ENCODE measurements at places on chromosomes 5 and 9.

GRCh38 chr9:76891874-76892273 lies 14.0 kb downstream of the PRUNE2 start:
- no peak for DNase-seq

- DNase-seq = no peak
These were observed 96.0 kb upstream of the PRR16 start for GRCh38 chr5:120367896-120368634.

GRCh38 chr9:70110194-70111041 lies 66.8 kb downstream of the MAMDC2 start:
- DNase-seq = no peak

- DNase-seq = no peak
These were observed 21.0 kb upstream of the RALGDS start for GRCh38 chr9:133141833-133142595.

DNA sequence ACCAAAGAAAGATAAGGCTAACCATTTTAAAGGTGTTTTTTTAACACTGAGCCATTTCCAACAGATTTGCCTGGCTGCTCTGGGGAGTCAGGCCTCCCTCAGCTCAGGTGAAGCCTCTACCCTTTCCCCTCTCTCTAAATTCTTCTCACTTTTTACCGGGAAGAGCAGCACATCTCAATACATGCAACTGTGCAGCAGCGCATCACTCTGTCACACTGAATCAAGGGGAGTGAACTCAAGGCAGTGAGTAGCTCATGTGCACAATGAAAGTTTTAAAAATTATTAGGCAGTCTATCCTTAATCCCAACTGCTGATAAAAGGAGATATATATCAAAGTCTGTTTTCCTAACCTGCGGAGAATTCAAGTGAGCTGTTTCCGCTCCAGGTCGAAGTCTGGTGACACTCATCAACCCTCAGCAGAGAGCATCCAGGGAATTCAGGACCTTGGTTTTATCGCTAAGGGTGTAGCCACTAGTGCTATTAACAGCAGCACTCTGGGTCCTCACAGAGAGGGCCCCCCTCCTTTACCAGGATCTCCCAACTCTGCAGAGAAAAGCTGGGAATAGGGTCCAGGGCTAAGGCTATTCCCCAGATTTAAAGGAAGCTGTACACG lies 1.0 kb downstream of the CEMIP2 start:
- DNase-seq = no peak

DNA sequence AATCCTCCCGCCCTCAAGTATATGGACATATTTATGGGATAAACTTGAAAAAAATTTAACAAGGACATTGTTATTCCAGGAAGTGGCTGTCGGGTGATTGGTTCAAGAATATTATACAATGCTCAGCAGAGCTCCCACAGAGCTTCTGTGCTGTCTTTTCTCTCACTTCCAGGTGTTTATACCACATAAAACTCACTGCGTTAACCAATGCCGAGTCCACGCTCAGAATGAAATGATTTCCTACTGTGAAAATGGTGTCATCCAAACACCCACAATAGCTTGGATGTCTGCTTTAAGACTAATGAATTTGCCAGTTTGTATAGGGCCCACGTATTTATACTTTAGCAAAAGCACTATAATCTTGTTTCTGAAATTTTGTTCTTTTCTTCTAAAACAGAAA lies 368.2 kb downstream of the NDUFS4 start:
- DNase-seq = no peak

GRCh38 chr5:106876665-106877194 lies 794.0 kb downstream of the EFNA5 start:
- no peak for DNase-seq

DNA sequence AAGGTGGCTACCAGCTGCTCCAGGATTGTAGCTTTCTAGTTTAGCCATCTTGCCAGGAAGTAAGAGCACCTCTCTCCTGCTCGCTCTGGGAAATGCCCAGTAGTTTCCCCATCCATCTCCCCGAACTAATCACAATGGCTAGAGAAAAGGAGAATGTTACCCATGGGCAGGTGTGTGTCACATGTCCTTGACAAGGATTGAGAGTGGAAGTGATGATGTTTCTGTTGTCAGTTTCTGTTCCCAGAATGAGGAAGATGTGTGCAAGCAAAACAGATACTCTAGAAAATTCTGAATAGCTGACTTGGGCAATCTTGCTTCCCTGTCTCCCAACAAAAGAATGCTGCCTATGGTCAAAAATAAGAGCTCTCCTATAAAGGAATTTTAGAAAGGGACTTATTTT lies 429.5 kb downstream of the EBF1 start:
- DNase-seq = no peak

- no peak for DNase-seq
These were observed 154.0 kb downstream of the FRMD3 start for GRCh38 chr9:83384214-83384613.

DNA sequence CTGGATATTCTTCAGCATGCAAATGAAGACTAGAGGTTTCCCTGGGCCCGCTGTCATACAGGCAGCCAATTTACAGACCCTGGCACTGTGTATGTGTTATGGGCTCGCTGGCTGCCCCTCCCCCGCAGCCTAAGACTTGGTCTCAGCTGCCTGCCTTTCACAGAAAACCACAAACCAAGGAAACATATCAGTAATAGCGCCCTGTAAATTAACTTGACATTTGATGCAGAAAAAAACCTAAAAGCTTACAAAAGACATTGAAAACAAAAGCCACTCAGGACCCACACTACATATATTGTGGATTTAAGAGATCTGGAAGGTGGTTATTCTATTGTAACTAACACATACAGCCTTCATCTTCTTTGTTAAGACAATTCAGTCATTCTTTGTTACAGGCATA lies 287.0 kb upstream of the TMEM161B start:
- no peak for DNase-seq

- DNase-seq = no peak
These were observed 42.3 kb downstream of the RNF180 start for GRCh38 chr5:64207978-64208377.

DNA sequence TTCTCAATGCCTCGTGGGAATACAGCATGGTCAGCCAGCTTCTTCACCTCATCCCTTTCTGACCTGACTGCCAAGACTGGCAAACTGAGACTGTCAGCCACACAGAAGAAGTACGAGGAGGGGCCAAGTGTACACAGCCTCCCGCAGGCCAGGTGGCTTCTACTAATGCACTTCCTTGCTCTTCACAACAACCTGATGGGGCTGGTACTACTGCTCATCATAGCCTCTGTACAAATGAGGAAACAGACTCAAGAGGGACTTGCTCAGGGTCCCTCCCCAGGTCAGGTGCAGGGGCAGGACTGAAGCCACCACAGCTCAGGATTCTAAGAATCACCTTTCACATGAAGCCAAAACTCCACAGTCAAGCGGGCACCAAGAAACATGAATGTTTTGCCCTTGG lies 21.3 kb downstream of the NIPAL4 start:
- no peak for DNase-seq

DNA sequence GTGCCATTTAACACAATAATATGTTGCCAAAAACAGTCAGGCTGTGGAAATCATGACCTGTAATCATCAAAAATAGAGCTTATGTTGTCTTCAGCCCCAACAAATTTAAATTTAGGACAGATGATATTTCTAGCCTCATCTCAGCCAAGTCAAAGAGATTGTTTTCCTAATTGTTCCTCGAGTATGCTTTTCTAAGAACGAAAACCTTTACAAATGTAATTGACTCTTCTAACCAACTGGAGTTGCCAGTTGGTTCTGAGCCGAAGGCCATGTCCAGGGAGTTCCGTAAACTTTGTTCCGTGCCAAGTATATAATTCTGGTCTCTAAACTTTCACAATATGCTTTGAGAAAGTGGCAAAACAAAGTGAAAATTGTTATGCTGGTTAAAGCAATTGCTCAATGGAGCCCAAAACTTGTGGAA lies 160.8 kb downstream of the CEMIP2 start:
- DNase-seq = no peak

GRCh38 chr5:179226696-179227095 lies 118.6 kb downstream of the ADAMTS2 start:
- no peak for DNase-seq

- DNase-seq = no peak
These were observed 384.0 kb downstream of the SPOCK1 start for GRCh38 chr5:137115152-137115551.

DNA sequence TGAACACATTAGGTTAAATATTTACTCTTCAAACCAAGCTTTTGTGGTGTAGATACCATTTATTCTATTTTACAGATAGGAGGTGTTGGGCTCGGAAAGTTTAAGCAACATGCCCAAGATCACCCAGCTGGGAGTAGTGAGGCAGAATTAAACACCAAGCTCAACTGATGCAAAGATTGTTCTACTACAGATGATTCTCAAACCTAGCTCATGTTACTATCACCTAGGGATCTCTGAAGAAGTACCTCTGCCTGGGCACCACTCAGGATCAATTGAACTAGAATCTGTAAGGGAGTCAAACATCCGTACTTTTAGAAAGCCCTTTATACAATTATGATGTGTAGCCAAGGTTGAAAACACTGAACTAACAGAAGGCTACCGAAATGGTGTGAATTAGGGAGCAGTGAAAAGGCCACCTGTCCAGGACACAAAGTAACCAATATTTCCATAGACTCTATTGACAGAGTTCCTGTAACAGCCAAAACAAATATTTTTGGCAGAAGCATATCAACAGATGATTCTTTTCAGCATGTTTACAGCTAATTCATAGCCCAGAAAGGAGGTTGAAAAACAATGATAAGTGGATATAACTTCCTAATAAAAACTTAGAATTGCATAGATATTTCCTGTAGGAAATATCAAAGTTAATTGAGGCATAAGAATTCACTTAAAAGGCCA lies 158.5 kb upstream of the PTGER4 start:
- DNase-seq = no peak

DNA sequence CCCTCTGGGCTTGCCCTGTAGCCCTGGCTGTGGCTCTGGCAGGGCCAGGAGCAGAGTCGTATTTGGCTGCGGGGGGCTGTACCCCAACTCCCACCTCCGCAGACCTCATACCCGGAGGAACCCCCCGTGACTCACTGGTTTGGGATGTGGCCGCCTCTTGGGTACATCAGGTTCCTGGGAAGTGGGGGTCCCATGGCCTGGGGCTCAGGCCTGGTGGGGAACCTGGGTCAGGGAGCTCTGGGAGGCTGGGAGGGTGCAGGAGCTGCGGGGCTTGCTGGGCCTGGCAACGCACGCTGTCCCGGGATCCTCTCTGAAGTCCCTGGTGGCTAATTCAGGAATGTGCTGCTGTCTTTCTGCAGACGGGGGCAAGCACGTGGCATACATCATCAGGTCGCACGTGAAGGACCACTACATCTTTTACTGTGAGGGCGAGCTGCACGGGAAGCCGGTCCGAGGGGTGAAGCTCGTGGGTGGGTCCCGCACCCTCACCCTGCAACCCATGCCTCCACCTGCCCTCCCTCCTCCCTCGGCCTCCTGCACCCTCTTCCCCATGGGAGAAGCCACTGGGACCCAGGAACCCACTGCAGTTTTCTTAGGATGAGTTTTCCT lies 2.4 kb downstream of the LCN1 start:
- peak; percentile 34 for DNase-seq

GRCh38 chr9:119375892-119376291 lies 6.7 kb upstream of the BRINP1 start:
- no peak for DNase-seq

DNA sequence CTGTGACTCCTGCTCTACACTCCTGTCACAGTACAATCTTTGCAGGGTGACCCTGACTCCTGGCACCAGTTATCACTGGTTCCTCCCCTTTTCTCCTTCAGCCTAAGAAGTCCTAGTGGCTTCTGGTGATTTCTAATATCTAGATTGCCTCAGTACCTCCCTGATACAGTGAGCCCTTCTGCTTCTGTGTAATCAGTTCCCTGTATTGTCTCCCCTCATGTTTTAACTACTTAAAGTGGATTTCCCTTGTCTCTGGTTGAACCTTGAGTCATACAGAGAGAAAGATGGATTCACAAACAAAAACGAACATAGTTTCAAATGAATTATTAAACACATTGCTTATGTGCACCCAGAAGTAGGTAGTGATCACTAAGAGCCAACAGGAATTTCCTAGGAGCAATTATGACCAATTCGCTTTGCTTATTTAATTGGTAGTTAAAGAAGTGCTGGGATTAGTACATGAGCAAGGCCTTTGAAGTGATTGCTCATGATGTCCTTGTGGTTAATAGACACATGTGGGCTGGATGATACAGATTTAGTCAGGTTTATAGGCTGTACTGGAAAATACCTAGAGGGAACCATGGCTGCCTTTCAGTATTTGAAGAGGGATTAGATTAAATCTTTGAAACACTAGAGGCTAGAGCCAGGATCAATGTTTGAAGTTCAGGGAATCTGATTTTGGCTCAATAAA lies 145.8 kb upstream of the MEF2C start:
- DNase-seq = no peak

DNA sequence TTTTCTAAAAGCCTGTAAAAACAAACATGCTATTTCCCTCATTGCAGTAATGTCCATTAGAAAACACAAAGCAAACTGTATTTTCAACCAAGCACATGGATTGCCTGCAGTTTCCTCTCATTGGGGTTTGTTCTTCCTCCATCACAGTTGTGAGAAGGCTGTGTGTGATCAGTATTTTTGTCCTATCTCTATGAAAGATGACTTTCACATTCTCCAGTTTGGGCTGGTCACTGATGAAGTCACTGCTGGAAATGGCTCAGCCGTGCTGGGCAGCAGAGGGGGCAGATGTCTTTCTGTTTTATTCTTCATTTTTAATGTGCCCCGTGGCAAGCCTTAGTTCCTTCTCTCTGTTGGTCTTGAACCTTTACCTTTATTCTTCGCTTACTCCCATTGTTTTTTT lies 288.9 kb upstream of the MPDZ start:
- DNase-seq = no peak

- DNase-seq = no peak
These were observed 1.5 kb downstream of the AFF4 start for GRCh38 chr5:132961887-132962286.

DNA sequence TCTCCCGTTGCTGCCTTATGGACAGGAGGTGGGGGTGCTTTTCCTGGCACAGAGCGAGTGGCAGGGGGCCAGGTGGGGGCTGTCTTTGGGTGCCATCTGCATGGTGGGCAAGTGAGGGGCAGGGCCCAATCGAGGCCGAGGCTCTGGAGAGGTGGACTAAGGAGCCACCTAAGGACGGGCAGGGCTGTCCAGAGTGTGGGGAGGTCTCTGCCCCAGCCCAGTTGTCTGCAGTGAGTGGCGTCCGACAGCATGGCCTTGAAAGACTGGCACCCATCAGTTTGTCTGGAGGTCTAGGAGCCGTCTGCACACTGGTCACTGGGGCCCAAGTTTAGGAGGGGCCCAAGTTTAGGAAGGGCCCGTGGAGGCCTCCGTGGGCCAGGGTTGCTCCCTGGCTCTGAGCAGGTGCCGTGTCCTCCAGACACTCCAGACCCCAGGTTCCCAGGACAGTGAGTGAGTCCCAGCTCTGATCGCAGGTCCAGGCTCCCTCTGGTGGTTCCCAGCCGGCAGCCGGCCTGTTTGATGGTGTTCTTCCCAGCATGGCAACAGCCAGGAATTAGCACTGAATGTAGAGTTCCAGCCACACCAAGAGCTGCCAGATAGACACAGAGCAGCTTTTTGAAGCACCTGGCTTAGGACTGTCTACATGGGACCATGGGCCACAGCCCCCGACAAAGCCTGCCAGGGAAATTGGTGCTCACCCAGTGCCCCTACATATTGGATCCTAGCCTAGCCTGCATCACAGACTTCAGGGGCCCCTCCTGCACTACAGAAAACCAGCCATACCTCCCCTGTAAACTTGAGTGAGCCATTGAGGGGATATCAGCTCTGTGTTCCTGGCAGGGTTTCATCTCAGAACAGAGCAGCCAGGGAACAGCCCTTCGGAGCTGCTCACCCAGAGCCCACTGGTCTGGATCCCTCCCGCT lies 120.9 kb downstream of the WNK2 start:
- DNase-seq = no peak
